ENCODE measurements at places on chromosomes 12 and 14.

DNA sequence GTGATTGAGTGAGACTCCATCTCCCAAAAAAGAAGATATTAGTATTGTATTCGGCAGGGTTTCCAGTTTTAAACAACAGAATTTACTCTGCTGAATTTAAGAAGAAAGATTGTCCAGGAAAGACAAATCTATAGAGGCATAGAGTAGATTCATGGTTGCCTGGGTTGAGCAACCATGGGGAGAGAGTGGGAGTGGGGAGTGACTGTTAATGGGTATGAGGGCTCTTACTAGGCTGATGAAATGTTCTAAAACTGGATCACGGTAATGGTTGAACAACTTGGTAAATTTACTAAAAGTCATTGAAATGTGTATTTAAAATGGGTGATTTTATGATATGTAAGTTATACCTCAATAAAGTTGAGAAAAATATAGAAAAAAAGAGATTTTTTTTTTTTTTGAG, 13.9 kb upstream of the C12orf76 start:
- DNase-seq: no peak

- no peak for DNase-seq
Measured at GRCh38 chr14:87081004-87081403, 912.0 kb downstream of the GALC start.

- DNase-seq: no peak
Measured at GRCh38 chr14:65840786-65841185, 428.3 kb downstream of the FUT8 start.

- no peak for DNase-seq
Measured at GRCh38 chr14:61812347-61813095, 50.3 kb downstream of the SNAPC1 start.

DNA sequence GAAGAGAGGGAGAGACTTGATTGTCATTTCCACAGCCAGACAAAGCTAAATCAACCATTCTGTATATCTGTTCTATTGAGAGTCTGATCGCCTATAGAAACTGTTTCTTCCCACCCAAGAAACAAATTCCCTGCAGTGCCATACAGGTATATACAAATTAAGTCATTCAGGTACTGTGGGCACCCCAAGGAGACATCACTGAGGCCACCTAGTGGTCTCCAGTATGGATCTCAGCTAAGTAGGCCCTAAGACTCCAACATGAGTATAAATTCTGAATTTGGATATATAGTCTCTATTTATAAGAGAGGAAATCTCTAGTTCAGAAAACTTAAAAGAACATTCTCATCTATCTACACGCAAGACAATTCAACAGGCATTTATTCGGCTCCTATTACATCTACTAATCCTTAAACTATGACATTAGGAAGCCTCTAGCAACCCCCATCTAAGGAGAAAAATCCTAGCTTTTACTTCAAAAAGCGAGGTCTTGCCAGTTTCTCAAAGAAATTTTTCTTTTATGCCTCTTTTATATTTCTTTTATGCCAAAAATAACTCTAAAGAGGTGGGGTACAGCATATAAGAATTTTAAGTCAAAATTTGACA, 62.6 kb downstream of the DCAF5 start:
- no peak for DNase-seq

- no peak for DNase-seq
Measured at GRCh38 chr14:68994056-68994455, 15.0 kb upstream of the ACTN1 start.

DNA sequence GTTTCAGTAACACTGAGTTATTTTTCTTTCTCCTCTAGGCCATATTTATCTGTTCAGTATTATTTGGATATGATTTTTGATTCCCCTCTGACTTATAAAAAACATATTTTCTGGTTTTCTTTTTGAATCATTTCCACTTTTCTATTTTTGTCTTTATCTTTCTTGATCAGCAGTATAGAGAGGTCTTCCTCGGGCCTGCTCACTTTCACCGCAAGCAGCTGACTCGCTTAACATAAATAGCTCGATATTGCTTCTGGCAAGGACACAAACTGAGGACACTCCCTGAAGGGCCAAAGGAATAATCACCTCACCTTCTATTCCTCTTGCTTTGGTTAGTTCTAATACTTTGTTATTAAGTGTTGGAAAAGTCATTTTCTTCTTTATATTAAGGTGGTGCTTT, 25.8 kb upstream of the TRHDE start:
- DNase-seq: no peak

GRCh38 chr12:111598637-111599452, at the start of gene ATXN2:
Gene ATXN2 (minus strand): TSS chr12:111599315. CDS start chr12:111599034, 281 bp downstream.
- DNase-seq: peak; percentile 65

- no peak for DNase-seq
Measured at GRCh38 chr12:102740141-102740955, 176.7 kb downstream of the PAH start.

- DNase-seq: no peak
Measured at GRCh38 chr12:71178162-71178561, 20.4 kb upstream of the TSPAN8 start.

DNA sequence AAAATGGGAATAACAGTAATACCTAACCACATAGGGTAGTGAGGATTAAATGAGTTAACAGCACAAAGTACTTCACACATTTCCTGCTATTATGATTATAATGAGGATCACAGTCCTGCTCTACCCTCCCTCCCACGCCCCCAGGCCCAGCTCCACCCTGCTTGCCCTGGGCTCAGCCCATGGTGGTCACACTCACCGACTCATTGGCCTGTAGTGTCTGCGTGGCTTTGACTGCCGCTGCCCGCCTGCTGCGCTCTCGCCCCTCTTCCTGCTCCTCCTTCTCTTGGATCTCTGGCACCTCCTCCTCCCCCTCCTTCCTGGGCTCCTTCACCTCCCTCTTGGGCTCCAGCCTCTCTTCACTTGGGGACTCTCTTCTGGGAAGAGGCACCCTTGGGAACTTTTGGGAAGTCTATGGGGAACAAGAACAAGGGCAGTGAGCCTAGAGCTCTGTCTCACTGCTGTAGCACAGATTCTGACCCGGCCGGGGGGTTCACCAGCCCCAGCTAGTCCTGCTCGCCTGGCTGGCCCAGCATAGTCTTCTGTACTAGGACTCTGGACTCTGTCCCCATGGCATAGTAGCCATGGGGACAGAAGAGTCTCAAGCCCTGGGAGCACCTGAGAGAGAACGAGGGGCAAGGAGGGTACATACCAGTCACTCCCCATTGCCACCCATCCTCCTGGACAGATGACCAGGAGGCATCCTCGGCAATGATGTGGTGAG, 7.1 kb upstream of the PNMA1 start:
- no peak for DNase-seq

DNA sequence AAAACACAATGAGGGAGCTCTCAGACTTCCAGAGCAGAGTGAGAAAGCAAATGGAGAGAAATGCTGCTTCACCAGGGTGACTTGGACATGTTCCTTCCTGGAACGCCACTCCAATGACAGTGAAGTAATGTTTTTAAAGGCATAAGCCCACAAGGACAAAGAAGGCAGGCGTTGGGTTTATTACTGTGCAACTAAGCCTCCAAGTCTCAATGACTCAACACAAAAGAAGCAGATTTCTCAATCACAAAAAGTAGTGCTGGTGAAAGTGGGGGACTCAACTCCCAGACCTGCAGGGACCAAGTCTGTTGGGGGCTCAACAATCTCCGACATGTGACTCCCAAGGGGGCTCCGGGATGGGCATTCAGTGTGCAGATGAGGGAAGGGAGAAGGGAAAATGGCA, 505.2 kb downstream of the BCL11B start:
- DNase-seq: no peak

DNA sequence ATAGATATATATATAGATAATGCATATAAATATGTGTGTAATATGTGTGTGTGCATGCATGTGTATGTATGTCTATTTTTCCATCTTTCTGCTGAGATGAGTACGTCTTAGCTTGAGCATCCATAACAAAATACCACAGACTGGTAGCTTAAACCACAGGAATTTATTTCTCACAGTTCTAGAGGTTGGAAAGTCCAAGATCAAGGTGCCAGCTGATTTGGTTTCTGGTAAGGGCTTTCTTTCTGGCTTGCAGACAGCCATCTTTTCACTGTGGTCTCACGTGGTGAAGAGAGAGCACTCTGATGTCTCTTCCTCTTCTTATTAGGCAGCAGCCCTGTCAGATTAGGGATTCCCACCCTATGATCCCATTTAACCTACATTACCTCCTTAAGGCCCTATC, 47.3 kb downstream of the ACSM4 start:
- DNase-seq: no peak

- DNase-seq: no peak
Measured at GRCh38 chr12:74619084-74619483, 81.4 kb downstream of the ATXN7L3B start.

- no peak for DNase-seq
Measured at GRCh38 chr12:20050221-20050620, 318.1 kb upstream of the PDE3A start.

DNA sequence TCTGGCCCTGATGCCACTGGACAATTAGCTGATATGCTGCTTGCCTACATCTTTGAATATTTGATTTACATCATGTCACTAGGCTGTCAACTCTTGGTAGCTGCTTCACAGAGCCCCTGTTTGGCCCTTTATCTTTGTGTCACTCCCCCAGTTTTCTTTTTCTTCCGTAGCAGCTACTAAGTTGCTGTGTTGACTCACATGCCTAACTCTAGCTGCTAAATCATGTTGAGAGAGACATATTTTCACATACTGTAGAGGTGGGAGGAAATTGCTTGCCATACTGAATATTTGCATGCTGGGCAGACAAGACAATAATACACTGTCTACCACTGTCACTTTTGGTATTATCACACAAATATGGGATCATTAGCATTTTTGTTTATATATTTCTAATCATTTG, 147.1 kb upstream of the NOVA1 start:
- no peak for DNase-seq

DNA sequence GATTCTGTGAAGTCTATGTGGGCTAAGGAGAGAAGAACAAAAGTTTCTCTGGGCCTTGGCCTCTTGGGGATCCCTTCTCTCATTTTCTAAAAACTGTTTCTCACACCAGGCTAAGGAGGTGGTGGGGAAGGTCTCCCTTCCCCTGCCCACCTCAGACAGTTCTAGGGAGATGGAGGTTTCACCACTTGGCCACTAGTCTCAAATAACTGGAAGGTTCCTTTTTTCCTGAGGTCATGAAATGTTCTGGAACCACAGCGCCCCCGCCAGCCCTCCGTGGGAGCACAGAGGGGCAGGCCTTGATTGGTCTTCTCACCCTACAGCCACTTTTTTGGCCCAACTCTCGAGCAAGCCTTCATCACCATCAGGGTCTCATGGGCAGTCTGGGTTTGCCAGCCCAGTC, 12.6 kb downstream of the C12orf43 start:
- DNase-seq: no peak

DNA sequence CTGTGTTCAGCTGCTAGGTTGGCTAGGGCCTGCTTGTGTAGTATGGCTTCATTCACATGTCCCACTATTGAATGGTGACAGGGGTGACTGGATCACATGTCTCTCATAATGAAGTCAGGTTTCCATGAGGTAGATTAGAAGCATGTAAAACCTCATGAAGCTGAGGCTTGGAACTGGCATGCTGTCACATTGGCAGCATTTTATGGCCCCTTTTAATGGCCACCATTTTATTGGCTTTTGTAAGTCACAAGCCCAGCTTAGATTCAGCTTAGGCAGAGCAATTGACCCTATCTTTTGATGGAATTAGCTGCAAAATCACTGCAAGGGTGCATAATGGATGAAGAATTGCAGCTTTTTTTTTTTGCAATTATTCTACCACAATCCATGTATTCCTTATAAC, 583.5 kb downstream of the MED13L start:
- DNase-seq: no peak

DNA sequence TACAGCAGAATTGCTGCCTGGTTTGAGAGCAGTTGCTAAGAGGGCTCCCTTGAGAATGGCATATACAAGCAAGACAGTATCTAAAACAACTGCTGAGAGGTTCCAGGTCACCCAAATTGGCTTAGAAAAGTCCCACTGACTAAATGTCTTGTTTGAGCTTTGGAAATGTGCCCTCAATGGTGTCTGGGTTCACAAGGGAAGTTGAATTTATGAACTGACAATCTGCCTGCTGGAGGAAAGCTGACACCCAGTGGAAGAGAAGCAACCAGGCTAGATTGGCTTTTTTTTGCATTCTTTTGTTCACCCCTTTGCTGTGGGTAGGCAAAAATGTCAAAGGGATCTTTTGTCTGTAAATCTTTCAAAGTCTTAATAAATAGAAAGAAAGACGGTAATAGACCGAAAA, 44.6 kb upstream of the NPFF start:
- DNase-seq: no peak

DNA sequence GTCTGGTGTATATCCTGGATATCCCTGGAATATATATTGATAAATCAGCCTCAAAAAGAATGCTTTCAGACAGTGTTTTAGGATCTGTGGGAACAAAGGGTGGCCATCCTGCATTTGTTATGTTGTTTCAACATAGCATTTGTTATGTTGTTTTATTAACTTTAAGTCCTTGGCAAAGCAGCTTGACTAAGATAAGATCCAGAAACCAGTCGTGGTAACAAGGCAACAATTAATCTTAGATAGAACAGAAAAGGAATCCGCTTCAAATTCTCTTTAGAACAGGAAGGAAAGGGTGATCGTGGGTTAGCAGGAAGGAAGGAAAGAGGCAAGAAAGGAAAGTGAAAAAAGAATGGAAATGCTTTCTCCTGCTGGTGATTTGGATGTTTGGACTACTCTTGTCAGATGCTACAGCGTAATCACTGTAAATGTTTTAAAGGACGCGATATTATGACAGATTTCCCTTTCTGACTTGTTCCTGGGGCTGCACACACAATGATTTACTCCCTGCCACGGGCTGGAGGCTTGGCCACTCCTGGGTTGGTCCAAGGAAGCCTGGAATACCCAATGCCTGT, 443.3 kb downstream of the DPF3 start:
- no peak for DNase-seq

- DNase-seq: no peak
Measured at GRCh38 chr12:107225635-107226034, 132.3 kb upstream of the CRY1 start.

- DNase-seq: no peak
Measured at GRCh38 chr12:114670291-114670980, 13.5 kb downstream of the TBX3 start.

Measured in stimulated activated CD4-positive, alpha-beta T cell treated with anti-CD3 and anti-CD28 coated beads, Interleukin-4, amount 100 ng/mL, for 48 hours (primary cell).